ENCODE measurements at places on chromosomes 6 and 20. TPM values are rescaled to one million over a fixed set of nuclear protein-coding genes. Genes with fewer than 3 reads are reported as not detected.
A peak's percentile ranks its signal among the peaks of the same experiment; 100 is the strongest.

DNA sequence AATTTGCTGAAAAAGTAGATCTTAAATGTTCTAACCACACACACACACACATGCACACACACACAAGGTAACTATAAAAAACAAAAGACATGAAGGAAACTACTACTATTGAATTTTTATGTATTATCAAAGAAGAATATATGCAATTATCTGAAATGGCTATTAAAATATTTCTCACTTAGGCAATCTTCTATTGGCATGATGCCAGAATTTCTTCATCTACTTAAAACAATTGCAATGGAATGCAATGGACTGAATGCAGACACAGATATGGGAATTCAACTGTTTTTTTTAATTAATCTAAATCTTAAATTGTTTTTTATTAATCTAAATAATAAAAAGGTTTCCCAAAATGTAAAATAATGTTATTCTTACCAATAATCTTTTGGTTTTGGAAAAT is 152.6 kb upstream of the SMLR1 start:
- H3K4me1 ChIP-seq = peaks cover 13% of the 10 kb centered on the region
- H3K27me3 ChIP-seq = no peaks in the 10 kb centered on the region
- H3K4me3 ChIP-seq = no peak overlapping the region
- H3K27ac ChIP-seq = no peak overlapping the region

GRCh38 chr6:53464927-53465460 is 79.9 kb downstream of the GCLC start:
- no peaks in the 10 kb centered on the region for H3K36me3 ChIP-seq
- H3K4me3 ChIP-seq = no peak overlapping the region
- no peaks in the 10 kb centered on the region for H3K27me3 ChIP-seq
- H3K4me1 ChIP-seq = no peaks in the 10 kb centered on the region

GRCh38 chr6:36320475-36320874 is 16.2 kb downstream of the BNIP5 start:
- H3K27me3 ChIP-seq = peaks cover 4% of the 10 kb centered on the region
- H3K4me1 ChIP-seq = peaks cover 7% of the 10 kb centered on the region
- no peaks in the 10 kb centered on the region for H3K36me3 ChIP-seq
- H3K27ac ChIP-seq = no peak overlapping the region
- no peak for DNase-seq
- H3K4me3 ChIP-seq = no peak overlapping the region

DNA sequence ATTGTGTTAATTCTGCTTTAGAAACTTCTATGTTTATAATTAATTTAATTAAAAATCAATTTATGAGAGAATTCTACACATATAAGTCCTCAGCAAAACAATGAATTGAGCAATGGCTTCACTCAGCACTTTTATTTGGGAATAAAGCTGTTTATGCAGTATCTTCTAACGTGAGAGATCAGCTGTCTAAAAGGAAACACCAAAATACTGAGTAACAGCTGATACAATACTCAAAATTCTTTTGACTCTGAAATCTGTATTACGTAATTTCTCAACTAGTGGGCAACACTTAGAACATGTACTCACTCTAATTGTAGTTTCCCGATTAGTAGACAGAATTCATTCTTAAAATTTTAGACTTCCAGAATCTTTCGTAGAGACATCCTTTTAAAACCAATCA is 49.8 kb downstream of the MAP3K7 start:
- H3K27ac ChIP-seq = peak overlapping the region; percentile 35
- H3K27me3 ChIP-seq = no peaks in the 10 kb centered on the region
- peaks cover 3% of the 10 kb centered on the region for H3K4me1 ChIP-seq
- H3K4me3 ChIP-seq = no peak overlapping the region
- peaks cover 10% of the 10 kb centered on the region for H3K36me3 ChIP-seq
- DNase-seq = peak; percentile 28

GRCh38 chr6:151110576-151110905 is 129.2 kb upstream of the AKAP12 start:
- H3K27me3 ChIP-seq = no peaks in the 10 kb centered on the region
- DNase-seq = peak; percentile 76
- H3K4me3 ChIP-seq = no peak overlapping the region
- H3K36me3 ChIP-seq = no peaks in the 10 kb centered on the region

DNA sequence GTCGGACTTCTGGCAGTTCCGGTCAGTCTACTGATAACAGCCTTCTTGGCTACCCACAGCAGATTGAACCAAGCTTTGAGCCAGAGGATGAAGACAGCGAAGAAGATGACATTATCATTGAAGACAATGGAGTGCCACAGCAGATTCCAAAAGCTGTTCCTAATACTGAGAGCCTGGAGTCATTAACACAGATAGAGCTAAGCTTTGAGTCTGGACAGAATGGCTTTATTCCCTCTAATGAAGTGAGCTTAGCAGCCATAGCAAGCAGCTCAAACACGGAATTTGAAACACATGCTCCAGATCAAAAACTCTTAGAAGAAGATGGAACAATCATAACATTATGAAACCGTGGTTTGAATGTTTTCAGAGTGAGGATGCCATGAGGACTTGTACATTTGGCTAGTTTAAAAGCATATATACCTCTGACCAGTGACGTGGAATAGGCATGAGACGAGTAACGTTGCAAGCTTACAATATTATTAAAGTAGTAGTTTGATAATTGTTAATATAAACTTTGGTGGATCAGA is 18.8 kb downstream of the PARD6B start:
- no peaks in the 10 kb centered on the region for H3K27me3 ChIP-seq
- no peak overlapping the region for H3K27ac ChIP-seq
- no peaks in the 10 kb centered on the region for H3K36me3 ChIP-seq
- no peak overlapping the region for H3K4me3 ChIP-seq
- DNase-seq = no peak

DNA sequence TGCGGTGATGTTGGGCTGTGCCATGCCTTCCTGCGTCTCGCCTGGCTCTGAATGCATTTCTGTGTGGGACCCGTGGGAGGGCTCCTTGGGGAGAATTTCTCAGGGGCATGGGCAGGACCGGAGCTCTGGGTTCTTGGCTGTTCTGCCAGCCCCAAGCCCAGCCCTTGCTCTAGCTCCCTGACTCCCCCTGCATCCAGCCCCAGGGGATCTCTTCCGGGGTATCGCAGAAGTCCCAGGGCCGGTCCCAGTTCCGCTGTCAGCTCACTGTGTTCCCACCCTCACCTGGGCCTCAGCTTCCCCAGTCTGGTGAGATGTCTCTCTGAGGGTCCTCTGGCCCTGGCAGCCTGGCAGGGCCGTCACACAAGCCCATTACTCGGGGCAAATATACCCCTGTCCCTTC is 20.5 kb downstream of the SPDEF start:
- peaks cover 3% of the 10 kb centered on the region for H3K4me1 ChIP-seq
- no peak overlapping the region for H3K27ac ChIP-seq
- no peak overlapping the region for H3K4me3 ChIP-seq

- H3K27ac ChIP-seq = peak overlapping the region; percentile 99
- no peaks in the 10 kb centered on the region for H3K27me3 ChIP-seq
- peaks cover 10% of the 10 kb centered on the region for H3K4me1 ChIP-seq
- peak overlapping the region; percentile 84 for H3K4me3 ChIP-seq
Observed at GRCh38 chr6:99425647-99426450, 741 bp upstream of the PNISR start.

GRCh38 chr6:133243723-133244305 is 2.7 kb downstream of the EYA4 start:
- H3K27me3 ChIP-seq = peaks cover 28% of the 10 kb centered on the region
- H3K4me1 ChIP-seq = peaks cover 12% of the 10 kb centered on the region
- H3K36me3 ChIP-seq = no peaks in the 10 kb centered on the region
- H3K4me3 ChIP-seq = peak overlapping the region; percentile 71

DNA sequence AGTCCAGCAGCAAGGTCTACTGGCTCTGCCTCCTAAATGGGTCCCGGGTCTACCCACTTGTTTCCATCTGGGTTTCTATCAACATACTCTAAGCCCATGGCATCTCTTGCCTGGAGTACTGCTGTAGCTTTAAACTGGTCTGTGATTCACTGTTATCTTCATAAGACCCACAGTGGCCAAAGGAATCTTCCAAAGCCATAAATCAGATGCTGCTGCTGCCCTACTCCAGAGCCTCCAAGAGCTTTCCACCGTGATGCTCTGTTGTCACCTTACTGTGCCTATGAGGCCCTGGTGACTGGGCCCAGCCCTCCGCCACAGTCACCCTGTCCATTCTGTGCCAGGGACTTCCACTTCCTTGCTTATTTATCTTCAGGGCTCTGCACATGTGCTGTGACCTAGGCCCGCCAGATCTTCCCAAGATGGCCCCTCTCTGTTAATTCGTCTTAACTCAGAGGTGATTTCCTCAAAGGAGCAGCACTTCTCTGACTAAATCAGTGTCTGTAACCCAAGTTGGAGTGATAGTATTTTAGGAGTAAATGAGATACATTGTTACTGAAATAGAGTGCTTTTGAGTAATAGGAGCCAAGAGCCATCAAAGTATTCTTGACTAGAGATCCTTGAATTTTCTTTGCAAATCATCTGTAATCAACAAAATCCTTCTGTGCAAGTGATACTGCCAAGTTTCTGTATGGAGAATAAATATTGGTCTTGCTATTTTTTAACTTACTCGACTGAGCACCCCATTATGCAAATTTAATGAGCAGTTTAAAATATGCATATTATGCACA is 102.5 kb downstream of the PPP1R14C start:
- no peaks in the 10 kb centered on the region for H3K36me3 ChIP-seq
- H3K27me3 ChIP-seq = no peaks in the 10 kb centered on the region
- DNase-seq = no peak
- peaks cover 5% of the 10 kb centered on the region for H3K4me1 ChIP-seq
- no peak overlapping the region for H3K27ac ChIP-seq

- H3K27me3 ChIP-seq = no peaks in the 10 kb centered on the region
- no peaks in the 10 kb centered on the region for H3K36me3 ChIP-seq
- DNase-seq = no peak
- no peak overlapping the region for H3K27ac ChIP-seq
- peaks cover 27% of the 10 kb centered on the region for H3K4me1 ChIP-seq
Observed at GRCh38 chr20:24770628-24771541, 178.2 kb upstream of the CST7 start.

DNA sequence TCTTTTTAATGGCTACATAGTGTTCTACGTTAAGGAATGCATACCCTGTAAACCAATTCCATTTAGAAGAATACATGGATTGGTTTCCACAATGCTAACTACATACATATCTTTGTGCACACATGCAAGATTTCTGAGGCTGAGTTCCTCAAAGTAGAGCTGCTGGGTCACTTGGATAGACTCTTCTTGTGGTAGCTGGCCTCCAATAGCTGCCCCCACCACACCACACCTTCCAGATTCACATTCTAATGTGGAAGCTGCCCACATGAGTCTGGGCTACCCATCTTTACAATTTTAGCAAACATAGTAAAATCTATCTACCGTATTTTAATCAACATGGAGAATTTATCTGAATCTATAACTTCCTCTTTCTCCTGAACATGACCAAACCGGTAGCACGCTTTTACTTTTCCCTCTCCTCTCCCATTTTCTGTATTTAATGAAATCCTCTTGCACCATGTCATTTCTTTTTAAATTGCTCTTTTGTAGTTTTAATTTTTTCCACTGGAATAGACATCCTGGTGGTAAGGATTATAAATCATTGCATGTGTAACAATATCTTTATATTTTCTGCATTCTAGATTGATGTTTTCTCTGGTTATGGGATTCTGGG is 74.7 kb upstream of the CITED2 start:
- H3K4me1 ChIP-seq = no peaks in the 10 kb centered on the region
- no peak overlapping the region for H3K4me3 ChIP-seq
- H3K36me3 ChIP-seq = no peaks in the 10 kb centered on the region
- no peak overlapping the region for H3K27ac ChIP-seq
- no peak for DNase-seq

DNA sequence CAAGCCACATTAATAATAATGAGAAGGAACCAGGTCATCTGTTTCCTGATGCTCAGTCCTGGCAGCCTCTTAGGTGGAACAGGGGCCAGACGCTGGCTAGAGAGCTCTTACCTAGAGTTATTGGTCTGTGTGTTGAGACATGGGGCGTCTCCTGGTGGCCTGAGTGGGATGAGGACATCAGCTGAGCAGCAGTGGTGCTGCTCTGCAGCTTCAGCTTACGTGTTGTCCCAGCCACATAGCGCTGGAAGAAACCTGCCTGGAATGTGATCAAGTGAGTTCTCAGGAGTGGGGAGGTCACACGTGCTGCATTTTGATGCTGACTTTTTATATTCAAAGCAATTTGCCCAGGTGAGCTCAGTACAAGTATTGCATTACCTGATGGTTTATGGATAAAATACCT is 355.4 kb downstream of the CDH26 start:
- no peak overlapping the region for H3K4me3 ChIP-seq
- no peaks in the 10 kb centered on the region for H3K36me3 ChIP-seq
- peaks cover 22% of the 10 kb centered on the region for H3K4me1 ChIP-seq
- no peak overlapping the region for H3K27ac ChIP-seq

GRCh38 chr6:44278774-44279697 is 8.8 kb downstream of the TMEM151B start:
- DNase-seq = no peak
- H3K4me1 ChIP-seq = peaks cover 9% of the 10 kb centered on the region
- H3K27me3 ChIP-seq = peaks cover 50% of the 10 kb centered on the region
- H3K4me3 ChIP-seq = no peak overlapping the region
- no peaks in the 10 kb centered on the region for H3K36me3 ChIP-seq

DNA sequence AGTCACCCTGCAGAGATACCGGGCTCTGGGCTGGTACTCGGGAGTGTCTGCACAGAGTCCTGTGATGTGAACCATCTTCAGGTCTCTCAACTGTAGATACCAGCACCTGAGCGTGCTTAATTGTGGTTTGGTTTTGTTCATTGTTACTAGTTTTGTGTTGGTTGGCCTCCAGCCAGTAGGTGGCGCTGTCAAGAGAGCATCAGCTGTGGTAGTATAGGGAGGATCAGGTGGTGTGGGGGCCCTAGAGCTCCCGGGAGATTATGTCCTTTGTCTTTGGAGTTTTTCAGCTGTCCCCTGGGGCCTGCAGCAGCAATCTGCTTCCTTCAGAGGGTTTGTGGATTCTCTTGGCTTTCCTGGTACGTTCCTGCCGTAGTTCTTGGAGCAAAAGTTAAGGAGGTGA is 67.9 kb downstream of the CDYL start:
- DNase-seq = no peak
- no peak overlapping the region for H3K4me3 ChIP-seq
- no peaks in the 10 kb centered on the region for H3K27me3 ChIP-seq
- H3K36me3 ChIP-seq = no peaks in the 10 kb centered on the region
- no peak overlapping the region for H3K27ac ChIP-seq

- H3K4me3 ChIP-seq = peak overlapping the region; percentile 8
- H3K36me3 ChIP-seq = no peaks in the 10 kb centered on the region
- peaks cover 2% of the 10 kb centered on the region for H3K4me1 ChIP-seq
- H3K27me3 ChIP-seq = no peaks in the 10 kb centered on the region
Observed at GRCh38 chr6:116059713-116060571, 749 bp downstream of the FRK start.

- no peaks in the 10 kb centered on the region for H3K36me3 ChIP-seq
- H3K27ac ChIP-seq = no peak overlapping the region
- no peak overlapping the region for H3K4me3 ChIP-seq
- no peaks in the 10 kb centered on the region for H3K27me3 ChIP-seq
Observed at GRCh38 chr6:25302677-25303128, 23.5 kb downstream of the CARMIL1 start.

GRCh38 chr20:11229772-11230171 is 556.0 kb upstream of the JAG1 start:
- H3K27ac ChIP-seq = peak overlapping the region; percentile 48
- DNase-seq = peak; percentile 56
- H3K27me3 ChIP-seq = no peaks in the 10 kb centered on the region
- H3K36me3 ChIP-seq = no peaks in the 10 kb centered on the region

Gene GHRH
- not detected for total RNA-seq

Gene SYCP2L
- 2.6 TPM for total RNA-seq

Gene NINL
- 10.5 TPM for total RNA-seq

Gene HDDC2
- total RNA-seq = 50.2 TPM

Gene ELMO2
- 30.1 TPM for total RNA-seq

Gene GMPR
- 27.0 TPM for total RNA-seq

Gene RBBP8NL
- total RNA-seq = not detected

Gene CDH22
- 0.13 TPM for total RNA-seq

Gene ADGRF4
- not detected for total RNA-seq

Gene SAYSD1
- 12.7 TPM for total RNA-seq

Gene C20orf141
- total RNA-seq = not detected

Gene FAM110A
- 7.2 TPM for total RNA-seq

Gene ATP6V1G2
- 1.4 TPM for total RNA-seq

Gene DNAH8
- 2.2 TPM for total RNA-seq

Gene WFDC10B
- total RNA-seq = not detected
